ENCODE measurements at places on chromosomes 13 and 19.

DNA sequence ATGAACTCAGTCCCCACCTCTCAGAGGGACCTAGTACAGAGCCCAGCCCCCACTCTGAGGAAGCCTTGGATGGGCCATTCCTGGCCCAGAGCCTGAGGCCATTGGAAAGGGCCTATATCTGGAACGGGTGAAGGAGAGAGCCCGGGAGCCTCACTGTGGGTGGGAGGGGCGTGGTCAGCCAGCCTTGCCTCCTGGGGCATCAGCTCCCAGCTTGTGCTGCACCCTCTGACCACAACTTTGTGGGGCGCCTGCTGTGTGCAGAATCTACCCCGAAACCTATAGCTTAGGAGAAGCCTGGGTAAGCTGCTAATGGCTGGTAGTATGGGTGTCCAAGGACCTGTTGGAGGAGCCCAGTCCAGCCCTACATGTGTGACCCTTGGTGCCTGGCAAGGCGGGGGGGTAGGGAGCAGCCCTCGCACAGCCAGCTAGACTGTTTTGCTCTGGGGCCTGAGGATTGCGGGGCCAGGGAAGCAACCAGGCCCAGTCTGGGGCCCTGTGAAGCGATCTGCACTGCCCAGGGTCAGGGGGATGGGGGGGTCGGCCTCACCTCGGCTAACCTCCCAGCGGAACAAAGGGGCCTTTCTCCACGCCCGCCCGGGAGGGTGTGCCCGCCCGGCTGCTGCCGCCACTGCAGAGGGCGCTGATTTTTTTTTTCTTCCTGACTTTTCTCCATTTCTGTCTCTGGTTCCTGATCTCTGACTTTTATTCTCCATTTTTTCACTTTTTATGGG is 42.3 kb downstream of the LYL1 start:
- DNase-seq, result no peak

DNA sequence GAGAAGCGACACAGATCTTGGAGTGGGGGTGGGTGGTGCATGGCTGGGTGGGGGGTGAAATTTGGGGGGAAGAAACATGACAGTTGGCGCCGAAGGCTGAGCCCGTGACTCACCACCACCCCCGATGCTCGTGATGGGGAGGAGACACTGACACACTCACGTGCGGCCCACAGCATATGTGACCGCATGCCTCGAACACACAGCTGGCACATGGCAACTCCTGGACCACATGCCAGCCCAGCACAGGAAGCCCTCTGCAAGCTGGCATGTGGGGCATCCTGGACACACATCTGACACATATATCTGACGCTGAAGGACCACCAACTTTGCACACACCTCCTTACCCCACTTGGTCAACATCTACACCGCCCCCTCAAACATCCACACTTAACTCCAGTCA is 1.2 kb upstream of the GRIK5 start:
- DNase-seq, result peak; percentile 12

DNA sequence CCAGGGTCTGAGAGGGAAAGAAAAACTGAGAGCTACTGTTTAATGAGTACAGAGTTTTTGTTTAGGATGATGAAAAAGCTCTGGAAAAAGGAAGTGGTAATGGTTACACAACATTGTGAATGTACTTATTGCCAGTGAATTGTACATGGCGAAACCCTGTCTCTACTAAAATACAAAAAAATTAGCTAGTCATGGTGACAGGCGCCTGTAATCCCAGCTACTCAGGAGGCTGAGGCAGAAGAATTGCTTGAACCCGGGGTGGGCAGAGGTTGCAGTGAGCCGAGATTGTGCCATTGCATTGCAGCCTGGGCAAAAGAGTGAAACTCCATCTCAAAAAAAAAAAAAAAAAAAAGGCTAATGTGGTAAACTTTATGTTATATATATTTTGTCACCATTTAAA is 96.3 kb downstream of the VWA8 start:
- no peak for DNase-seq

GRCh38 chr19:17846146-17846545 is 1.6 kb downstream of the JAK3 start:
- DNase-seq, result peak; percentile 68

DNA sequence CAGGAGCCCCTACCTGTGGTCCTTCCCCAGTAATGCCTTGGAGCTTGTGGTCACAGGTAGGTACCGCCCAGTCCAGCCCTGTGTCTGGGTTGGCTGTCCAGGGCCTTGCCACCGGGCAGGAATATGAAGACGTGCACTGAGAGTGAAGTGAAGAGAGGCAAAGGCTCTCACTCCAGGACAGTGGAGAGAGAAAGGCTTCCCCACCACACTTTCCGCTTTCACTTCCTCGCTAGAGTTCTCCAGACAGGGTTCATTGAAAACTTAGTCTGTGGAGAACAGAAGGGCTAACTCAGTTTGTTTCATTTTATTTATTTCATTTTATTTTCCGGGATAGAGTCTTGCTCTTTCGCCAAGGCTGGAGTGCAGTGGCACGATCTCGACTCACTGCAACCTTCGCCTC is 14.2 kb downstream of the FCAR start:
- no peak for DNase-seq

DNA sequence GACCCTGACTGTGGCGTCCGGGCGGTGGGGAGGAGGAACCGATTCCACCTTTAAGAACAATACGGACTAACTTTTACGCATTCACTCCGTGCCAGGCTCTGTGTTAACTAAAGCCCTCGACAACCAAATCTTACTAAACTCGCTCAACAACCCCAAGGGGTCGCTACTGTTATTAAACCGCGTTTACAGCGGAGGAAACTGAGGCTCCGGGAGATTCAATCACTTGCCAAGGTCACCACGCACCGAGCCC is 1.2 kb downstream of the SAMD1 start:
- DNase-seq, result peak; percentile 50

DNA sequence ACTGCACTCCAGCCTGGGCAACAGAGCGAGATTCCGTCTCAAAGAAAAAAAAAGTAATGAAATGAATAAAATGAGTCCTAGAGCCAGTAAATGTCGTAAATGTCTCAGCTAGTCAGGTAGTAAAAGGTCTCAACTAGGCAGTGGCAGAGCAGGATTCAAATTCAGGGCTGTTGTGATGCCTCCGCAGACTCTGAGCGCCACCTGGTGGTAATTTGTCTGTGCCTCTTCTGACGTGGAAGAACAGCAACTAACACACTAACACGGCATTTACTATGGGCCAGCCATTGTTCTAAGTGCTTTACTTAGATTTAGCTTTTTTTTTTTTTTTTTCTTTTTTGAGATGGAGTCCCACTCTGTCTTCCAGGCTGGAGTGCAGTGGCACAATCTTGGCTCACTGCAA is 30.2 kb downstream of the CYP2F1 start:
- peak; percentile 92 for DNase-seq

- DNase-seq, result no peak
Observed at GRCh38 chr13:99955747-99956472, 15.7 kb downstream of the ZIC5 start.

DNA sequence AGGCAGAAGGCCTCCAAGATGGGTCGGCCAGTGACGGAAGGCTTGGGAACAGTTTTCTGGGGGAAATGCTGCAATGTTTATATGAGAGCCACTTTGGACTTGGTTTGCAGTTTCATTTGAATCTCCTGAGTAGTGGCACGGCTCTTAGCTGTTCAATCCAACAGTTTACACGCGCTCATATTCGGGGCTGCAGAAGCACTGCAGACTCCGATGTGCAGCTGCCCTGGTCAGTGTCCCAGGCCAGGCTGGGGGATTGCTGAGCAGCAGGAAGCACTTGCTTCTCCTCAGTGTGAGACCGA is 31.7 kb downstream of the CEBPG start:
- no peak for DNase-seq

DNA sequence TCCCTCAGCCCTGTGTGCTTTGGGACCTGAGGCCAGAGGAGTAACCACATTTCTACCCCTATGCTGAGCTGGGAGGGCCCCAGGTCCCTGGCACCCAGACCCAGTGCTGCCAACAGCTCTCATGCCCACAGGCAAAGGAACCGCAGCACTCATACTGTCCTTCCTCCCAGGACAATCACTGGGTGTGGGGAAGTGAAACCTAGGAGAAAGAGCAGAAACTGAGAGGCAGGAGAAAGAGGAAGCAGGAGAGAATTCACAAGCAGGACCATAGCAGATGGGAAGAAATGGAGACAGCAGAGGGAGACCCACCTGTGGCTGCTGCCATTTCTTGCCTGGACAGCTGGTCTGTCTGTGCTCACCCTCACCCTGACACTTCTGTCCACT is 18.9 kb downstream of the CCDC97 start:
- no peak for DNase-seq

GRCh38 chr13:29902632-29903305 is 52.4 kb upstream of the UBL3 start:
- no peak for DNase-seq

GRCh38 chr19:41811036-41811435 is 14.6 kb downstream of the CEACAM3 start:
- DNase-seq, result peak; percentile 94

- no peak for DNase-seq
Observed at GRCh38 chr19:33399081-33399744, 25.7 kb downstream of the CEBPG start.

DNA sequence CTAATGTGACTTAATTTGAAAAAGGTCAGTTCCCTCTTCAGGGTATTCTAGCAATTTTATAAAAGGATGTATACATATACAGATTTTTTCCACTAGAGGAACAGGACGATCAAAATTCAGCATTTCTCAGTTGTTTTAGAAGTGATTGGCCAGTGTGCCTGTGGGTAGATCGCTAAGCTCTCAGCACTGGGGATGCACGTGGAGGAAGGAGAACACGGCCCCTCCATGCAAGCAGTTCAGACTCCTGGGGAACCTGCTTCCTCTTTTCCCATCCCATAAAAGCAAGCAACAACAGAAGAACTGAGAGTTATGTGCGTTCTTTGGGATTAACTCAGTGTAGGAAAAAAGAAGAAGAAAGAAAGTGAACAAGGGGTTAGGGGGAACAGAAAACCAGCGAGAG is 328.8 kb downstream of the FOXO1 start:
- DNase-seq, result no peak

DNA sequence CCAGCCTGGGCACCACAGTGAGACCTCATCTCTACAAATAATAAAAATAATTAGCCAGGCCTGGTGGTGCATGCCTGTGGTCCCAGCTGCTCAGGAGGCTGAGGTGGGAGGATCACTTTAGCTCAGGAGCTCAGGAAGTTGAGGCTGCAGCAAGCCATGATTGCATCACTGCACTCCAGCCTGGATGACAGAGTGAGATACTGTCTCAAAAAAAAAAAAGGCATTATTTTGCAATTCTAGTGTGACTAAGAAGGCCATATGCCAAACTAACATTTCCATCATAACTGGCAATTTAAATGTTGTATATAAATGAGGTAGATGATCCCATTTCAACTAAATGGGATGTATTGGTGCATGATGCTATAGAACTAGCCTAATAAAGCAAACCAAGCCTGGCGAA is 632.8 kb upstream of the KLF12 start:
- no peak for DNase-seq

GRCh38 chr13:66214467-66214866 is 1015.7 kb downstream of the PCDH9 start:
- DNase-seq, result no peak

GRCh38 chr13:48504606-48505005 is 28.3 kb downstream of the RCBTB2 start:
- DNase-seq, result no peak

DNA sequence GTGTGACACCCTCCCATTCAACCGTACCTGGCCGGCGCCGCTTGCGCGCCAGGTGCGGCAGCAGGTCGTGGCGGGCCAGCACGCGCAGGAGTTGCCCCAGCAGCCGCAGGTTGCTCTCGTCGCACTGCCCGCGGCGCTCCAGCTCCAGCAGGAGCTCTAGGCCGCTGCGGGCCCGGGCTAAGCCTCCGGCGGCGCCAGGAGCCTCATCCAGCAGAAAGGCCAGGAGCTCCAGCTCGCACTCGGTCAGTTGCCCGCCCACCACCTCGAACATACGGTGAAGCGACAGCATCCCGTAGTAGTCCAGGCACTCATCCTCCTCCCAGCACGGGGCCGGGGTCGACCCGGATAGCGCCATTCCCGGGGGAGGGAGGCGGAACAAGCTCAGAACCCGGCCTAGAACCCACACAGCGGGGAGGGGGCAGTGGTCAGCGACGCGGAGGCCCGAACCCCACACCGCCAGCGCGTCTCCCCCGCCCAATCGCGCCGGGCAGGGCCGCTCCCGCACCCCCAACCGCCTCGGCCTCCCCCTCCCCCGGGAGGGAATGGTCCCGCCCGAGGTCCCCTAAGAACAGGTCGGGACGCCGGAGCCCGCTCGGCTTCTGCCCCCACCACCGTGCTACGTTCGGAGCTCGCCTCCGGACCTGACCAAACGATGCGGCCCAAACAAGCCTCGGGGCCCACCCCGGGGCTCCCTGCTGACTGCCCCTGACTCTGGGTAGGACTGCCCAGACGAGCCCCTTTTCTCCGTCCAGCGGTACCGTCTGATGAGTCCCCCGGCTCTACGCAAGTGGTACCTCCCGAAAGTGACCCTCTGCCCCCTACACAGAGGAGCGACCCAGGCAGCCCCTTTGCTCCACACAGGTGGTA is 591 bp downstream of the DEDD2 start:
- DNase-seq, result no peak

DNA sequence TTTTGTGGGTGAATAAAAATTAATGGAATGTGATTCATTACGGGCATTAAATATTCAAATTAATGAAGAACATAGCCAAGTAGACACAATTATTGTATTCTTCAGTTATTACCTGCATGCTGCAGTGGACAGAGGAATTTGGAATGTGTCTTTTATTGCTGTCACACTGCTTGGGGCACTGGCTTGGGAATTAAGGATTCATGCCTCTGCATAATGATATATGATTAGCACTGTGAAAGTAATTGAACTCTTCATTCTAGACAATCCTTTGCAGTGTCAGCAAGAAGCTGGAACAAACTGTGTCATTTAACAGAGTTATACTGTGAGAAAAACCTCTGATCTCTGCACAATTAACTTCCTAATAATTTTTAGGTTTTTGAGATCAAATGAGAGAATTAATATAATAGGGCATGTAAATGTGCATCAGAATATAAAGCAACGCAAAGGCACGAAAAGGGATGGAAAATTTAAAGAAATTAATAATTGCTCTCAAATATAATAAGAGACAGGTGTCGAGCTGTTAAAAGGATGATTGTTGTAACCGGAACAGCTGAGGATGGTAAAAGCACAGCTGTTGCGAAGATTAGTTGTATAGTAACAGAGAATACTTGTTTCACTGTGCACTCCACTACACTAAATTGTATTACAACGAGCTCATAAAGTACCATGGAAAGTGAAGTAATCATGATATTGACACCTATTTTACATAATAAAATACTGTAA is 235.1 kb upstream of the MIR17HG start:
- DNase-seq, result no peak

Data from common myeloid progenitor, CD34-positive (primary cell).